ENCODE measurements at places on chromosomes 2 and 18.

DNA sequence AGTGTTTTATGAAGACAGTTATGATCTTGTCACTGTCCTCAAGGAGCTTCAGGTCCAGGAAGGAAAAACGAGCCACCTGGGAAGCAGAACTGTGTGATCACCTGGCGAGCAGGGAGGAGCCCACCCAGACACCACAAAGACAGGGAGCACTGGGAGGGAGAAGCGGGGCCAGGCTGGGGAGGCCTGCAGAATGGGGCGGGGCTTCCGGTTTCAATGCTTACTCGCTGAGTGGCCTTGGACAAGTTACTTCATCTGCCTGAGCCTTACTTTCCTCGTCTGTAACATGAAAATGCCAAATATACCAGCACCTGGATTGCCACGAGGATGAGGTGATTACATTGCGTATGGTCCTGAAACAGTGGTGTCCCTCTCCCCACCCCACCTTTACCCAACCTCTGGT is 227.5 kb downstream of the ANKRD30B start:
- no peak for DNase-seq

DNA sequence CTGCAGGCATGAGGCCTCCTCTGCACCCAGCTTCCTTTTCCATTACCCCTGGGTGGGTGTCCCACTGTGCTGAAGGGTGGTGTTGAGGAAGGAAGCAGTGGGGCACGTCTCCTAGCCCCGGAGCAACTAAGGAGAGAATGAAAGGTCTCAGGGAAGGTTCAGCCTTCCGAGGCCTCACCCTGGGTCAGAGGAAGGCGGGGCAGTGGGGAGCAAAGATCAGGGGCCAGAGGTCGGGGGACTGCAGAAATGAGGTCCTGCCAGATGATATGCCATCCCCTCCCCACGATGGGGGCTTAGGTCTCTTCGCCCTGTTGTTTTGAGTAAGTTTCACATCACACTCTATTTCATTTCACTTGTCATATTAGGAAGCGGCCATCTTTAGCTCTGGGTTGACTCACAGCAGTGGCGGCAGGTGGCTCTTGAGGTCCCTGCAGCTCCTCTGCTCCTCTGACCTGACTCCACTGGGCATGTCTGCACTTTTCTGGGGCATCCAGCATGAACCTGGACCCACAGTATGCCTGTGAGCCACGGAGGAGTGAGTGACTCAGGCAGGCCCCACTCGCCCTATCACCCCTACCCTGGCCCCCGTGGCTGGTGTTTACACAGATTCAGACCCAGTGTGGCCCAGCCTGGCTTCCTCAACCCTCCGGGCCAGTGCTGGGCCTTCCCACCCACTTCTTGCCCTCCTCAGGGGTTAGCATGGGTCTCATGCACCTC is 153.7 kb upstream of the SMAD2 start:
- DNase-seq, result no peak

DNA sequence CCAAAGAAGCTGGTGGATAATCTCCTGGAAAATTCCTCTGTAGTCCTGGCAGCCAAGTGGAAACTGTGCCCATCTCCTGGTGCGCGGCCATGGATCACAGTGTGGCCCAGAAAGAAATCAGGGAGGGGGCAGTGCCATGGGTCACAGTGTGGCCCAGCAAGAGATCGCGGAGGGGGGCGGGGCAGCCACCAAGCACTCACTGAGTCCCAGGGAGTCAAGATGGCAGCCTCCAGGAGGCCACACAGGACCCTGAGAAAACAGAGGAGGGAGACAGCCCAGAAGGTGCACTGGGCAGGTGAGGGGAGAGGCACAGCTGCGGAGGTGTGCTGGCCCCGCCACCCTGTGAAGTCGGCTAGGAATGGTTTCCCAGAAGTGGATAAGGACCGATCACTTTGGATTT is 8.1 kb upstream of the ATP6V1B1 start:
- no peak for DNase-seq

DNA sequence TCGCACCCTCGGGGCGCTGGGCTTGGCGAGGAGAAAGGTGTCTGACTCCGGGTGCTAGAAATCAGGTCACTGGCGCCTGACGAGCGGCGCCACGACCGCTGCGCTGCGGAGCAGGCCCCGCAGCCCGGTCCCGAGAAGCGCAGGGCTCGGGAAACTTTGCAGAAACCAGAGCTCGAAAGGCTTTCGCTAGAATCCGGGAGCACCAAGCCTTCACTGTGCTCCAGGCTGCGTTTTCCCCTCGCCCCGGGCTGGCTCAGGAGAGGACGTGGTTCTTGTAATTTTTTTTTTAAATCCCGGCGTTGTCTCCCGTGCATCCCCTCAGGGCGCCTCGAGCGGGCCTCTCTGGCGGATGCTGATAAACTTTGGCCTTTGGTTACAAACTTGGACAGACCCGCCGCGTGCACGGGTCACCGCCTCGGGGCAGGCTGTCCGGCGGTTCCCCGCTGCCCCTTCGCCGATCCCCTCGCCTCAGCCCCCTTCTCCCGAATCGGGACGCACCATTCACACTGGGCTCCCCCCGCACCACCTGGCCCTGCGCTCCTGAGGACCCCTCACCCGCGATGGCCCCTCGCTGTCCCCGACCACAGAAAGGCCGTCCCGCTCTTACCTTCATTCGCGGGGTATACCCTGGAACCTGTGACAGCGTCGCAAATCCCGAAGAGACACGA is 419 bp downstream of the EPHA4 start:
- peak; percentile 3 for DNase-seq

- no peak for DNase-seq
These were observed 55.7 kb upstream of the CYP1B1 start for GRCh38 chr2:38131676-38132075.

GRCh38 chr2:159640176-159640575 is 23.8 kb upstream of the BAZ2B start:
- no peak for DNase-seq

DNA sequence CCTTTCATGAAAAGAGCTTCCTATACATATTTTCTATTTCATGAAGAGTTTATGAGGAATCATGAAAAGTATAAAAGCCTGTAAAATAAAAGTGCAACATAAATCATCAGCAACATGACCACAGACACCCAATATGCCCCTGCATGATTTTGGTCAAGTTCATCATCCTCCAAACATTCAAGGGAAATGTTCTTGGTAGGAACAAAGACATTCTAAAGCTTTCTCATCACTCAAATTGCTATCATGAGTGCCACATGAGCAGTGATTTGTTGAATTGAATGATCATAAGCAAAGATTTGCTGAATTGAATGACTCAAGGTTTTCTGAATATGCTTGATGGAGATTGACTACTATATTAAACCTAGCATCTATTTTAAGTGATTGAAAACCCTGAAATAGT is 172.2 kb downstream of the MBD2 start:
- DNase-seq, result no peak

- no peak for DNase-seq
These were observed 26.6 kb downstream of the BIN1 start for GRCh38 chr2:127080226-127080937.

- no peak for DNase-seq
These were observed 49.9 kb downstream of the SLC9A4 start for GRCh38 chr2:102522890-102523289.

DNA sequence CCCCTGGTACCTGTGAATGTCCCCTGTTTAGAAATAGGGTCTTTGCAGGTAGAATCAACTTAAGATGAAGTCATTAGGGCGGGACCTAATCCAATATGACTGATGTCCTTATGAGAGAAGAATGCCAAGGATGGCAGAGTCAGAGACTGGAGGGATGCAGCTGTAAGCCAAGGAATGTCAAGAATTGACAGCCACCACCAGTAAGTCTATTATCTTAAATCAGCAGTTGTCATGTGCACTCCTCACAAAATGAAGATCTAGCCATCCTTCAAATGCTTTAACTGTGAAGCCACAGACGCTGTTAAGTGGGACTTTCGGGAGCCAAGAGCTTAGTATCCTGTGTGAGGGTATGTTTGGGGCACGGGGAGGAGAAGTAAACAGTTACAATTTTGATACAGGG is 83.2 kb downstream of the ITGA4 start:
- no peak for DNase-seq

DNA sequence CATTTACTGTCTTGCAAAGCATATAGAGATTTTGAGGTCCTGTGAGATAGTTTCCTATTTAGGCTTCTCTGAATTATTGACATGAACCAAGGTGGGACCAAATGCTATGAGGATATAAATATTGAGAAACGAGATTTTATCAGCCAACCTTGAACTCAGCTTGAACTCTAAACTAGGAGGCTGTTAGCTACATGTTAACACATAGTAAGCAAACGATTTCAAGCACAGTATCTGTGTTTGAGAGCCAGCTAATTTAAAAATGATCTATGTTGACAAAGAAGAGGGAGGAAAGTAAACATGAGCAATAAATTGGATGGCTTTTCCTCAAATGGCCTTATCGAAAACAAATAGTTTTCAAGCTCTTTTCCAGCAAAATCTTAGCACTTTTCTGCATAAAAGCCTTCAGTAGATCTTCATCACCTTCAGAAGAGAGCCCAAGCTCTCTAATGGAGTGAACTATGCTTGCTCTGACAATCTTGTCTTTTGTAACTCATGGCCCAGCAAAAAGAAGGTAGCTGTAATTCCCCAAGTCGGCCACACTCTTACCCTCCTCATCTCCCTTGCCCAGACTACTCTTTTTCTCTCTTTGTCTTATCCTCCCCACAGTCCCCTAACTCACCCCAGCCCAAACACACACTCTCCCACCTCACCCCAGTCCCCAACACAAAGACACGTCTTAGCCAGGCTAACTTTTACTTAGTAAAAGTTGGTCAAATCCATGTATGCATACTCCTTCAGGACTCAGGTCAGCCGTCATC is 14.7 kb downstream of the CD28 start:
- DNase-seq, result no peak

- DNase-seq, result no peak
These were observed 136.4 kb downstream of the THSD7B start for GRCh38 chr2:136901732-136902131.

GRCh38 chr2:26472821-26473655 is 4.9 kb downstream of the OTOF start:
- no peak for DNase-seq

DNA sequence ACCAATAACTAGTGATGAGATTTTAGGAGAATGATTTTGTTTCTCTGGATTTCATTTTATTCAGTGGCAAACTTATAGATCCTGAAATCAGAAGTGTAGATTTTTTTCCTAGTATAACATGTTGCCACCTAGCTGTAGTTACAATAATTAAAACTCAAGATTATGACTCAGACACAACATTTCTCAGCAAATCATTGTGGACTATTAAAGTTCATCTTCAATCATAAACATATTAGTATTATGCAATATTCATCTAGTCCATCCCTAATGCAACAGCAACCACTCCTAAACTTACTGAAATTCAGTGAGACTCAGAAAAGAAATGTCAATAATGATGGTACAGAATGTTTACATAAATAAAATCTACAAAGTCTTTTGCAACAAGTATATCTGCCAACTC is 51.3 kb downstream of the USP34 start:
- DNase-seq, result no peak
